ENCODE measurements at places on chromosomes 2 and 18.

GRCh38 chr2:74014813-74015212 lies 30.1 kb downstream of the TET3 start:
- no peak for DNase-seq

- no peak for DNase-seq
Measured at GRCh38 chr2:168584911-168585310, 128.8 kb downstream of the CERS6 start.

DNA sequence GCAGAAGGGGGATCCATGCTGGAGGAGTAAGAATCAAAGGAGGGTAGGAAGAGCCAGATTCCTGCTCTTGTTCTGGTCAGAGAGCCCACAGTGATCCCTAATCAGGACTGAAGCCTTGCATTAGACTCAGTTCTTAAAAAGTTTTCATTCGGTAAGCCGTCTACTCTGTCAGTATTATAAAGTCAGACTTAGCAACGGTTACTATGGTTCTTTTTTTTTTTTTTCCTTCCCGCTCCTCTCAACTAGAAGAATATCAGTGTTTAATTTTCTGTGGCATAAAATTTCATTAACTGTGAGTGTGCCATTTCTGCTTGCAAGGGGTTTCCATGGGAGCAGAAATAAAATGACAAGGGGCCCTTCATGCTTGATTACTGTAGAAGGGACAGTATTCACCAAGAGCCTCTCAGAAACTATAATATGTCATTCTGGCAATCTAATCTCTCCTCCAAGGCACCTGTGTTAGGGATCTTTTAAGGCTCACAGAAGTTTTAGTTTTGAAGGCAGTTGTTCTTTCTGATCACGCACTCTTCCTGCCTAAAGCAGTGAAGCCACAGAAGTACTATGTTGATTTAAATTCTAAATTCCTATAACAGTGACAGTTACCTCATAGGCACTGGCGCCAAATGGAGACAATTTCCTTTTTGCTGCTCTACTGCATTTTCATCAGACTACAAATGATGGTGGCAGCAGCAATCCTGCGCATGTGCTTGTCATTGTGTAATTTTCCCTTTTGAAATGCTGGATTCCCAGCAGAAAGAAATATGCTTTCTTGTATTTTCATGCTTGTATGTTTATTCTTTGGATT lies 57.0 kb downstream of the OSBPL6 start:
- DNase-seq: no peak

- DNase-seq: no peak
Measured at GRCh38 chr2:230865766-230866755, 1.3 kb downstream of the ITM2C start.

DNA sequence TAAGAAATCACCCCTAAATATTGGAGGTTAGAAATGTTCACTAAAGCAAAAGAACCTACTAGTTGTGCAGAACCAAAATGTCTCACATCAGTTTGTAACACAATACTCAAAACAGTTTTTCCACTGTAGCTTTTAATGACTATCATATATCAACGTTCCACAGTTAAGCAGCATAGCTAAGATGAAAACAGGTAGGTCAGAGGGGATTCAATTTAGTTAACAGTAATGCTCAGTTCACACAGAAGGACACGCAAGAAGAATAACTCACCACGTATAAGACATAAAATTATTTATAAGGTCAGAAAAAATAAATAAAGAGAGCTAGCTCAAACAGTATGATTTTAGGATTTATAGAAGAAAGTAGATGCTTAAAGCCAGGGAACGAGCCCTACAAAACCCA lies 118.9 kb upstream of the CCDC150 start:
- no peak for DNase-seq

DNA sequence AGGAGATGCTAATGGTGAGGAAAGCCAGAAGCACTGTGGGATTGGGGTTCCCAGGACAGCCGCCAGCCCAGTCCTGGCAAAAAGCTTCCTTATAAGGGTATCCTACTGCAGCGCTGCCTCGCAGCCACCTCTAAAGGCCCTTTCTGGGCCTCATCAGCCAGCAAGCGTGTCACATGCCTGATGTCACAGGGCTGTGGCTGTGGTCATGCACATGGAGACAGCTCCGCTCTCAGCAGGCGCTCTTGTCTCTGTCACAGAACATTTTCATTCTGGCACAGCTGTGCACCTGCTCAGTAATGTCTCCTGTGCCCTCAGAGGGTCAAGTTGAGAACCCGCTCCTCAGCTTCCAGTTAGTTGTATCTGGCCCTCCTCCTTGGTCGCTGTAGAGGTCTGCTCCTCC lies 17.7 kb upstream of the MAL start:
- no peak for DNase-seq

DNA sequence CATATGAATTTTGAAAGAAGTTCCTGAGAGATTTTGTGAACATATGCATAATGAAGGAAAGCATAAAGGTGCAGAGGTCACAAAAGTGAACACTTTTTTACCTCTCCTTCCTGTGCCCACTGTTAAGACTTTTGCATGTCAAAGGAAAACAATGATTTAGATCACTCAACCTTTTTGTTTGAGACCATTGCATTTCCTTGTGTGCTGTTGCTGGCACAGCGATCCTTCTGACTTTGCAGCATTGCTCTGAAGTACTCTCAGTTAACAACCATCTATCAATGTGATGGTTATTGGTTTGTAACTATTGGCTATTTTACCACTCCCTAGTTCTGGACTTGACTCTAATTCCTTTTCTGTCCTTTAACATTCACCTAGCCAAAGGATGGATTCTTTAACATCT lies 61.7 kb upstream of the TFPI start:
- DNase-seq: no peak
